Activated naive CD4-positive, alpha-beta T cell (primary cell): ENCODE measurements at places on chromosomes 11 and 22.
A peak's percentile ranks its signal among the peaks of the same experiment; 100 is the strongest.

- no peak for DNase-seq
These were observed 14.0 kb upstream of the TYR start for GRCh38 chr11:89163686-89164085.

- DNase-seq: no peak
These were observed 98.1 kb downstream of the GAB2 start for GRCh38 chr11:78319453-78319955.

DNA sequence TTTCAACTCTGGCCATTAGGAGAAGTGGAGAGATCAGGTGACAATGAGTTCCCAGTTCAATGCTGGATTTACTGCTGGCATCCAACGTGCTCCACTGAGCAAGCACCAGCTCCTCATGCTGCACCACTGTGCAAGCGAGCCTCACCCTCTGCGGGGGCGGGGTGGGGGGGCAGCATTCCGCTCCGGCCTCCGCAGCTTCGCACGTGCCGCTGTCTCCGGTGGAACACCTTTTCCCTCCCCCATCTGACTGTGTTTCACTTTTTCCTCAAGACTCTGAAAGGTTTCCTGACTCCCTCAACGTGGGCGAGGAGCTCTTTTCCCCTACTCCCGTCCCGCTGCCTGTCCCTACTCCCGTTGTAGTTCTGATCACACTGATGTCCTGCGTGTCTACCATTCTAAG lies 835 bp upstream of the RHOD start:
- no peak for DNase-seq

- no peak for DNase-seq
These were observed 52.9 kb upstream of the SPATA19 start for GRCh38 chr11:133898031-133898769.

DNA sequence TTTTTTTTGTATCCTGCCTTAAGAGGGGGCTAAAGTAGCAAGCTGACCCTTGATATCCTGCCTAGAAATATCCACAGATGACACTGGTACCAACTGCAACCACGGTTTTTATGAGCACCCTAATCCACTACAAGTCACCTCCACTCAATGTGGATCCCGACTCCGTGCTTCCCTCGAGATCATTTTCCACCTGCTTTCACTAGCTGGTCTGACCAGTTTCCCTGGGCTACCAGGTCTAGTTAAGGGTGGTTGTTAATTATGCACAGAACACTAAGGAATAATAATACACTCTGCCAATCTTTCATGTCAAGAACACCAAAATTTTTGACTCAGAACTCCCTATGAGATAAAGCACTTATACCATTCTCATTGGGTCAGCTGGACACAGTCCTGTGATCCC lies 82.3 kb downstream of the ABTB2 start:
- no peak for DNase-seq

DNA sequence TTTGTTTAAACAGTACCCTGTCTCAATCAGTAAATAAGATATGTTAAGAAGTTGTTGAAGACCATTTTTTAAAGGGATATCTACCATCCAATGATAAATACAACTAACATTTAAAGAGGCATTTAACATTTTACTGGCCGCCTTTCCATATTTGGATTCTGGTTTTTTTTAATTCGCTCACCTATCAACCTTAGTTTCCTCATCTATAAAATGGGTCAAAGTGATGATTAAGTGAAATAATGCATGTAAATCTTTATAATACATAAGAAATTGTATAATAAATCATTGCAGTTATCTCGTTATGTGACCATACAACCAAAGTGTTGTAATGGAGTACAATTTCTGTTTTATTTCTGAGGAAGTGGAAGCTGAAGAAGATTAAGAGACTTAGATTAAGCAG lies 17.7 kb upstream of the ATP5MG start:
- no peak for DNase-seq

GRCh38 chr11:110798201-110798900 lies 86.1 kb upstream of the ARHGAP20 start:
- DNase-seq: no peak

DNA sequence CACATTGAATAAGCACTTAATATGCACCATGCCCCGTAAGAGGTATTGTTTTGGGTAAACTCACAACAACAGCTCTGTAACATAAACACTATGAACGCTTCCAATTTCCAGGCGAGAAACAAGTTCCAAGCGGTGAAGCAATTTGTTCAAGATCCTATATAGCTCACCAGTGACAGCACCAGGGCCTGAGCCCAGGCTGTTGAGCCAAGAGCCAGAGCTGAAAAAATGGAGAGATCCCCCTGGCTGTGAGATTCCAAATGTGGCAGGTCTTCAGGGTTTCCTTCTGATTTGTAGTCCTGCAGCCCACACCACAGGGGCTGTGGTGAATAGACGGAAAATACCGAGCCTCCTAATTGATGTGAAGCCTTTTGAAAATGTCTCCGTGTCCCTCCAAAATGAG lies 268.0 kb upstream of the KIRREL3 start:
- no peak for DNase-seq

GRCh38 chr11:111941963-111942362 lies 4.8 kb downstream of the DIXDC1 start:
- no peak for DNase-seq

DNA sequence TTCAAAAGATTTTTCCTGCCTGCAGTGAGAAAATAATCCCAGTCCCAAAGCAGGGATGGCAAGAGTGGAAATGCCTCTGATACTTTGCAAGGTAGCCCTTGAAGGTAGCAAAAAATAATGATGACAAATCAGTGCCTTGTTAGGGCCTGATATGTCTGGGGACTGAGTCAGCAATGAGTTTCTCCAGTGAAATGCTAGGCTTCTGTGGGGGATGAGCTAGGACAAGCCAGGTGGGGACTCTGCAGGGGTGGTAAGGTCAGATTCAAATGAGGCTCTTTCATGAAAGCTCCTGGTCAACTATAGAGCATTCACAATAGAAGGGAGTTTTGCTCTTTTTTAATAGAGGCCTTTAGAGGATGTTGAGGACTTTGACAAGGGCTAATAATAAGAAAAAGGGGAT lies 77.7 kb downstream of the ME3 start:
- no peak for DNase-seq

DNA sequence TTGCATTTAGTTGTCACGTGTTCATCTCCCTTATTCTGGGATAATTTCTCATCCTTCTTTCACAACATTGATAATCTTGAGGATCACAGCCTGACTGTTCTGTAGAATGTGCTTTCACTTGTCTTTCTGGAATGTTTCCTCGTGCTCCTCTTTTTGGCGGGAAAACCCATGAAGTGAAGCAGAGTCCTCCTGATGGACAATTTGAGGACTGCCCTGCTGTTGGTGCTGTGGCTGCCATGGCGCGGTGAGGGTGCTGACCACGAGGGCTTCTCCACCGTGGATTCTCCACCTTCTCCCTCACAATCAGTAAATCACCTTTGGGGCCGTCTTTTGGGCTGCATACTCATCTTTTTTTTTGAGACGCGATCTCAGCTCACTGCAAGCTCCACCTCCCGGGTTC lies 946.9 kb downstream of the BRD1 start:
- no peak for DNase-seq

DNA sequence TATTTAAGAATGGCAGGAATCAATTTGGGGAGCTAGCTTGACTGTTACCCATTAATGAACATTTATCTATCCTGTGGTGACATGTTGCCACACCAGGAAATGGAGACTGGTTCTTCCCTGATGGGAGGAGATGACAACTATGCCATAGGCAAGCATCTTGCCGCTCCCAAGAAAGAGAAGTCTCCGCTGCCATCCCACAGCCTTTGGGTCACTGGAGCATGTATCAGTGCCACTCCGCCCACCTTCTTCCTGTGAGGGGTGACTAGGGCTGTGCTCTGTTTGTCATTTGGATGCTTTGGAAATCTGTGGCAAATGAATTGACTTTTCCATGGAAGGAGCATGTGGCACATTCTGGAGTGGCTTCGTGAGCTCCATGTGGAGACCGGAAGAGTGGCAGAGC lies 6.5 kb downstream of the STIP1 start:
- no peak for DNase-seq

GRCh38 chr11:121931748-121932352 lies 184.2 kb downstream of the BLID start:
- DNase-seq: no peak

DNA sequence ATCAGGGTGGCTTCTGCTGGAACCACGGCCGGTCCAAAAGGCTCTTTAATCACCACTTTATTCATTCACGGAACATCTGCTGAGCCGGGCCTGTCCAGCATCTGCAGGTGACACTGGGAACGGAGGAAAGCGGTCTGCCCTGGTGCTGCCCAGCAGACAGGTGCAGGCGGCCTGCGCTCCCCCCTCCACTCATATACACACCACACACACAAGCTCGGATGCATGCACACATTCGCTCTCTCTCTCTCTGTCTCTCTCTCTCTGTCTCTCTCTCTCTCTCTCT lies 736.9 kb downstream of the BRD1 start:
- DNase-seq: no peak

DNA sequence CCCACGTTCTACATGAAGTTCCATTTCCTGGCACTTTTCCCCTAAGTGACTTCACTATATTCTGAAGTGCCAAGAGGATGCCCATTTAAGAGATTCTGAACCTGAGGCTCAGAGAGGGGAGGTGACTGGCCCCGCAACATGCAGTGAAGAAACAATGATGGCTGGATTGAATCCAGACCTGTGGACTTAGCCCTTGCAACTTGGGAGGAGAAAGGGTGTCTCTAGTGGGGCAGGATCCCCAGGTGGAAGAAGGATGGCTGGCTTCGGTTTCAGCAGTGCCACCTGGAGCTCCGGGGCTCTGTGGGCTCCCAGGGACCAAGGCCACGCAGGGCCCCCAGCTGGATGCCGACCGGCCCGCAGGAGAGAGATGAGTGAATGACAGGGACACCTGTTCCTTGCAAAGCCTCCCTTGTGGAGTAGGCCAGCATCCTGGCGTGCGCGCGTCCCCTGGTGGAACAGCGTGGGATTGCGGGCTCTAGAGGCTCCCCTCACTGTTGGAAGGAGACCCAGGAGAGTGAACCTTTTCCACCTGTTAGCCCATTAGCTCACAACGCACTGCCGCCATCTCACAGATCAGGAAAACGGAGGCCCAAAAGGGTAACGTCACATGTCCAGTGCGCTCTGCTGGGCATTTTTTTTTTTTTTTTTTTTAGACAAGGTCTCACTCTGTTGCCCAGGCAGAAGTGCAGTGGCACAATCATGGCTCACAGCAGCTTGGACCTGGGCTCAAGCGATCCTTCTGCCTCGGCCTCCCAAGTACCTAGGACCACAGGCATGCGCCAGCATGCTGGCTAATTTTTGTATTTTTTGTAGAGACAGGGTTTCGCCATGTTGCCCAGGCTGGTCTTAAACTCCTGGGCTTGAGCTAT lies 104.7 kb downstream of the KIAA1671 start:
- DNase-seq: peak; percentile 48

GRCh38 chr11:721741-722345 lies 15.8 kb downstream of the EPS8L2 start:
- no peak for DNase-seq

DNA sequence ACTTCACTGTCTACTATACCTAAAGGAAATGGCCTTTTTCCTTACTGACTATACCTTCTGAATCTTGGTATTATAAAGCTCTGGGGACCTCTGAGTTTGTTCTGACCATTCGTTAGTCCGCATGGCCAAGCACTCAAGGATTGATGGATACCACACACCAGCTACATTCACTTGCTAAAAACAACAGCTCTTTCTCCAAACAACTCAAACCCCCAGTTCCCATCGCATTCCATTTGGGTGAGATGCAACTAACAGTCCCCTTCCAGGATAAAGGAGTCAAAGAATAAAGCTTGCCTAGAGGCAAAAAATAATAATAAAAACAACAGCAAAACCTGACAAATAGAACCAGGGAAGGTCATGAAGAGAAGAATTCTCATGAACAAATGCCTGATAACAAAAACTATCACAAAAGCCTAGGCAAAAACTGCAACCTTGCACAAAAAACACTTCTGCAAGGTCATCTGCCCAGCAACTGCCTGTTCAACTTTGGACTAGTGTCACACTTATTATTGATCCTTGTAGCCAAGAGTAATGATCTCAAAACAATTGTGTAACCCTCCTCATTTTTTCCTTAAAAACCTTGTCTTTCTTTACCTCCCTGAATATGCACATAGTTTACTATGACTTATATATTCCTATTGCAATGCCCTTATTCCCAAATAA lies 139.0 kb upstream of the GUCY1A2 start:
- DNase-seq: no peak

- no peak for DNase-seq
These were observed 3.2 kb downstream of the TUBA8 start for GRCh38 chr22:18113680-18114394.

- peak; percentile 6 for DNase-seq
These were observed 93.6 kb upstream of the CD44 start for GRCh38 chr11:35045236-35045820.

DNA sequence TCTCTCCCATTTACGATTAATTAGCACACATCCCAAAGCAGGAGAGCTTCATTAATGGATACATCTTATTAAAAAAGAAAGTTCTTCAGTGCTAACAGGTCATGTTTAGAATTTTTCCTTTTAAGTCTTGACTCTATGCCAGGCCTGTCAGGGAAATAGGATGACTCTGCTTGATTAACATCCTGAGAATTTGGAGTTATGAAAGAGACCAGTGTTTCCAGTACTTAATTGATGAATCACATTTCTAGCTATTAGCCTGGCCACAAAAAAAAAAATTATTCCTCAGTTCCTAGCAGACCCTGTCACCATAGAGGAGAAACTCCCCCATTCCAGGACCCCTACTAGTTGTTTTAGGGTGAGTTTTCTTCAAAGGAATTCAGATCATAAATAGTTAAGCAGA lies 23.6 kb upstream of the ME3 start:
- DNase-seq: no peak

DNA sequence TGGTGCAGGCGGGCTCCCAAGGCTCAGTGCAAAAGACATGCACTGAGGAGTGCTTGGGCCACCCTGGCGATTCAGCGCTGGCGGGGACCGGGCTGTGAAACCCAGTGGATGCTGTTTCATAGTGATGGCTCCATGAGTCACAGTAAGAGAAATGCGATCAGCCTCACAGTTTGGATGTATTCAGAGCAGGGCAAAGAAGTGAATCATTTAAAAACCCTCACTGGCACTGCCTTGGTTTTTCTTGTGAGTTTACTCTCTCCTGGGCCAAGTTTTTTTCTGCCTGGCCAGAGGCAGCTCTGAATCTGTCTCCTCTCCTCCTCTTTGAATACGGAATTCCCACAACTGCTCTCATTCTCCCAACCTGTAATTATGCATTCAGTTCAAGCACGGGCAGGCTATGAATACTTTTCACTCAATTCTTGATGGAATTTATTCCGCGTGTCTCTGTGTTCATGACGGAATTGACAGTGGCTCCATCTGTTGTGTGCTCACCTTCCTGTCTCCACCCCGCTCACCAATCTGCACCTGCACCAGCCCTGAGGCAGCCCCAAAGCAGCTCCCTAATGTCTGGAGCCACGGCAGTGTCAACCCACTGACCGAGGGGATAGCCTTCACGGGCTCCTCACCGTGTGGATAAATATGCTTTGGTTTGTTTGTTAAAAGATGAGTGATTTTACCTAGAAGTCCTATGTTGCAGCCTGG lies 14.9 kb downstream of the ADAMTS8 start:
- DNase-seq: no peak

DNA sequence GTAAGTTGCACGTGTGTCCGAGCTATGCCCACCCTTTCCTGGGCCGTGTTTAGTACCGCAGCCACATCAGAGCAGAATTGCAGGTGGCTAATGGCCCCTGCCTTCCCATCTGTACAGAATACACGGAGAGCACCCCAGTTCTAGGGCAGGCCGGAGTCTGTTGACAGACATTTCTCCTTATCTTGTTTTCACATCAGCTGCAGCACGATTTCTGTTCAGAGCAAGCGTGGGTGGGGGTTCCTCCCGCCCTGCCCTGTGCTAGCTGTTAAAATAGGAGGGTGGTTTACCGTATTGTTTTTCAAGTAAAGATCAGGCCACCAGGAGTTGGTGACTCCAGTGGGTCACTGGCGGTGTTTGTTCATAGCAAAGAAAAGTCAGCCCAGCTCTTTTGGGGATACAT lies 41.1 kb downstream of the UBASH3B start:
- DNase-seq: peak; percentile 28
